ENCODE measurements at places on chromosomes 16 and 17.

- DNase-seq: no peak
Measured at GRCh38 chr16:84029297-84030047, 13.1 kb downstream of the SLC38A8 start.

GRCh38 chr16:64773184-64773583, 348.7 kb downstream of the CDH11 start:
- DNase-seq: no peak

- no peak for DNase-seq
Measured at GRCh38 chr17:47800686-47801085, 20.9 kb downstream of the OSBPL7 start.

DNA sequence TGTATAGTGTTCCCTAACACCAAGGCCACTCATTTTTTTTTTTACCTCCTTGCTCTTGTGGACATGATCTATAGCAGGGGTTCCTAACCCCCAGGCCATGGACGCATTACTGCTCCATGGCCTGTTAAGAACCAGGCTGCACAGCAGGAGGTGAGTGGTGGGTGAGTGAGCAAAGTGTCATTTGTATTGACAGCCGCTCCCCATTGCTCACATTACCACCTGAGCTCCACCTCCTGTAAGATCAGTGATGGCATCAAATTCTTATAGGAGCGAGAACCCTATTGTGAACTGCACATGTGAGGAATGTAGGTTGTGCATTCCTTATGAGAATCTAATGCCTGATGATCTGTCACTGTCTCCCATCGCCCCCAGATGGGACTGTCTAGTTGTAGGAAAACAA, 342.0 kb downstream of the SOX9 start:
- DNase-seq: no peak

GRCh38 chr17:61168506-61168905, 231.1 kb upstream of the TBX2 start:
- no peak for DNase-seq

DNA sequence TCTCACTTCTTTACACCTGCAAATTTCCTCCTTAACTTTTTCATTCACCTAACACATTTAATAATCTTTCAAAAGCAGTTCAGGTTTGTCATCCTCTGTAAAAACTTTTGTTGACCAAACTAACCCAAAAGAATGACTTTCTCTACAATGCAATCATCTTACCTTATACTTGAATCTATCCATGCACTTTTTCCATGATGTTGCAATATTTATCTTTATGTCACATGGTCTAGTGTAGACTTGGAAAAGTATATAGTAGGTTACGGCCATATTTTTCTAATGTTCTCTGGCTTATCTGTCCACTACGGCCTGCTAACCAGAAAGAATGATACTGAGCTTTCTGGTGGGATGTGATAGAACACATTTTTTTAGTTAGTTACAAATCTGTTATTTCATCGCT, 431.0 kb upstream of the SOX9 start:
- DNase-seq: no peak

GRCh38 chr17:48528936-48529682, 1.7 kb downstream of the HOXB1 start:
- no peak for DNase-seq

DNA sequence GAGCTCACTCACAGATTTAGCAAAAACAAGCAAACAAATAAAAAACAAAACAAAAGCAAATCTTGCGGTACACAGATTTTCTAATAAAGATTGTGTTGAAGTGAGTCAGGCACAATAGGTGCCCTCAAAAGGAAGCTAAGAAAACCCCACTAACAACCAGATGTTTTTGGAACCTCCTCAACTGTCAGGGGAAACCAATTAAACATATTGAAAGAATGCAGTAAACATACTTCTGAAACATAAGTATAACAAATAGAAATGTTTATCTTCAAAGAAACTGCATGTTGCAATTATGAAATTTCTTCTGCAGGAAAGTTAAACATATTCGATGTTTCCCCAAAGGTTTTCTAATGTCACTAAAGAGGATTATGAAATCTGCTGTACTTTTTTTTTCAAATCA, 110.5 kb upstream of the CORO6 start:
- no peak for DNase-seq

DNA sequence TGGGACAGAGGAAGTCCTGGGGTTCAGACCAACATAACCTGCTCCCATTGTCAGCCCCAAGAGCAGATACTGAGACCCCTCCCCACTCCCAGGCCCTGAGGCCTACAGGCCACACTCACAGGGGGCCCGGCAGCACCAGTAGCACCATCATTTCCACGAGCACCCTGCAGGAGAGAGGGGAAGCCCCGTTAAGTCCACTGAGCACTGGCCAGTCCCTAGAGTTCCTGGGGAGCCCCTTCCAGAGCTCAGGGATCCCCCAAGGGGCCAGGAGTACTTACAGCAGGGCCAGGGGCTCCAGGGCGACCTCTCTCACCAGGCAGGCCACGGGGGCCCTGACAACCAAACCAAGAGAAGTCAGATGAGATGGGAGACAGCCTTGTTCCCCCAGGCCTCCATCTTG, 5.4 kb downstream of the COL1A1 start:
- DNase-seq: no peak

DNA sequence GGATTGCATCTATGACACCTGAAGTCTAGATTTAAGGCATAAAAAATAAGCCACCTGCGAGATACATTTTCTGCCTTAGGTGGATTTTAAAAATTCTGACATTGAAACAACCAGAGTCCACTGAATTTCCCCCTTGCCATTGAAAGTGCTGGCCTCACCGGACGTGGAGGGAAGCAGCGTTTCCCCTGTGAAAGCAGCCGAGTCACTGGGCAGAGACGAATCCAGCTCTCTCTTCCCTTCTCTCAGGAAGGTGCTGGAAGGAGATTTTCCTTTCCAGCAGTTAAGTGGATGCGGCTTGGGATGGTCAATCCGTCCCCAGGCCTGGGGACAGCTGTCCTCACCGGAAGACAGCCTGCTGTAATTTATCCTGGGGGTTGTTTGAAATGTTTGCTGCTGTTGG, 270.9 kb upstream of the FOXF1 start:
- DNase-seq: no peak

GRCh38 chr17:1976000-1976682, 49.0 kb downstream of the RTN4RL1 start:
- DNase-seq: no peak

GRCh38 chr17:74045608-74046280, 157.7 kb upstream of the RPL38 start:
- DNase-seq: no peak
